ENCODE measurements at places on chromosomes 11 and 22.

DNA sequence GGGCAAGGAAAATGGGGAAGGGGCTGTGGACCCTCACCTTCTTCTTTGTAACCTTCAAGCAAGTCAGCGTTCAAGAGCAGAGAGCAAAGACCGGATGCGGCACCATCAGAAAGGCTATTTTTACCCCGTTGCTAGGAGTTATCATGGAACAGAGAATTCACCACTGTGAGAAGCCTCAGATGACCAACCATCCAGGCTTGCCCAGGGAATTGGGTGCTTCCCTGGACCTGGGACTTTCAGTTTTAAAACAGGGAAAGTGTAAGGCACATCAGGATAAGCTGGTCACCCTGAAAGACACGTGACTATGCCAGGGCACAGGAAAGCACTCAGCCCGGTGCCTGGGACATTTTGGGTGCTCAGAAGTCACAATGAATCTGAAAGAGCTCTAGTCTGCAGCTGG lies 10.4 kb downstream of the GALNT18 start:
- no peak for DNase-seq

DNA sequence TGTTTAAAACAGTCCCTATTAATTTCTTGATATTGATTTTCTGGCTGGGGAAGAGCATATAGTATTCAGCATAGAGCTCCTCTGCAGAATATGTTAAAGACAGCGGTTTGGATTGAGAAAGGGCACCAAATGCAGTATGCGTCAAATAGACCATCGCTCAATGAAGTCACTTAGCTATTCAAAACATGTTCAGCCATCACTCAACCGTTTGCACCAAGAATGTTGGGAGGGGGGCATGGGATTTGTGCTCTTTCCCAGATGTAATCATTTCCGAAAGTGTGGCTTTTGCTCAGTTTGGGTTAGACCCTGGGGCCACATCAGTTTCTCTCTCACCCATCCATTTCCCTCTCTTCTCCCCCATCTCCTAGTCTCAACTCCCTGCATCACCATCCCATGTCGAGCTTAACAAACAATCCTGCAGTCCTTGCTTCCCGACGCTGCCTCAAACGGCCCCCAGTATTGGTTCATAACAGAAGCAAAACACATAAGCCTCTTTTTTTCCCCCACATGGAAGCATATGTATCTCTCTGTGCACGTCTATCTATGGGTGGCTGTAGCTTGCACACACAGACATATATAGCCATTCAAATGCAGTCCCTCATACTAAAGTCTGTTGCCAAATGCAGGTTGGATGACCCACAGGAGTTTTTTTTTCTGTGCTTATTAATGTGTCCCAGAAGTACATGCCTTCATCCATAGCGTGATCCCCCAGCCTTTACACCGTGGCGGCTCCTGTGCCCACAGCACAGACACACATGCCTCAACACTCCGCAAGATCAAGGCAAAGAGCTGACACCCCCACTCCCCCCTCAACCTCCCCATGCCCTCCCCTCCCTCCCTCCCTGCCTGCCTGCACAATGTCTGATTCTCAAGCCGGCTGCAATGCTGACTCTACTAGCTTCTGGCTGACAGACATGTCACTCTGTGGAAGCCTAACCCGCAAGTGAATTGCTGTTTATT lies 2.6 kb downstream of the CACNG2 start:
- DNase-seq: no peak

DNA sequence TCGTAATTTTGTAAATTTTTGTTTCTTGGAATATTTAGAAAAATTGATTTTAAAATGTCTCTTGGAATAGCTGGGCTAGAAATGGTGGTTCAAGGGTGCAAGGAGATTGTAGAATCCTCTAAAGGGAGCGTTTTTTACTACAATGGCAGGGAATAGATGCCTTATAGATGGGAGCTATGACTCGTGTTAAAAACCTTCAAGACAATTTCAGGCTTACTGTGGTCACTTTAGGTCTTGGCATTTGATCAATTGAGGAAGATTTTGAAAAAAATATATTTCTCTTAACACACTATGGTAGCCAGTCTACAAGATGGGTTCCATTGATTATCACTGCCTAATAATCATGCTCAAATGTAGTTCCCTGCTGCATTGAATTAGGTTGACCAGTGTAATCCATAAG lies 25.0 kb downstream of the METTL15 start:
- DNase-seq: no peak

GRCh38 chr11:101661559-101661958 lies 77.8 kb upstream of the TRPC6 start:
- DNase-seq: no peak

GRCh38 chr11:59866836-59867235 lies 549 bp upstream of the TCN1 start:
- DNase-seq: no peak

GRCh38 chr11:133832991-133833897 lies 12.1 kb downstream of the SPATA19 start:
- no peak for DNase-seq

- DNase-seq: no peak
Measured at GRCh38 chr11:36326524-36327419, 30.7 kb downstream of the PRR5L start.

GRCh38 chr22:46471901-46472721 lies 65.3 kb downstream of the CELSR1 start:
- DNase-seq: no peak

DNA sequence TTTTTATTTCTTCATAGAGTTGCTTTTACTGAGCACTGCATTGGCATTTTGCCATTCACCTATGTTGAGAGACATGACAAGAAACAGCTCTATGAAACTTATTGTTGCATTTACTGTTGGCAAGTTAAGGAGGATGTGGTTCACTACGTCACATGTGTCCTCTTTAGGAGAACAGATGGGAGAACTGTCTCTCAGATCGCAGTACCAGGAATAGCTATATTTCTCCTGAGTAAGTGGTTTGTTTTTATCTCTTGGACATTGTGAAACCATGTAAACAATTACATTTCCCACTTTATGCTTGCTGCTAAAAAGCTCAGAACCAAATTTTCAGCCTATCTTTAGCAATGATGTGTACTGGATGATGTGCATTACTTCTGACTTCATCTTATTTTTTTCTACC lies 34.8 kb upstream of the PSMA1 start:
- no peak for DNase-seq

- DNase-seq: no peak
Measured at GRCh38 chr11:73114835-73115220, 27.3 kb downstream of the FCHSD2 start.

DNA sequence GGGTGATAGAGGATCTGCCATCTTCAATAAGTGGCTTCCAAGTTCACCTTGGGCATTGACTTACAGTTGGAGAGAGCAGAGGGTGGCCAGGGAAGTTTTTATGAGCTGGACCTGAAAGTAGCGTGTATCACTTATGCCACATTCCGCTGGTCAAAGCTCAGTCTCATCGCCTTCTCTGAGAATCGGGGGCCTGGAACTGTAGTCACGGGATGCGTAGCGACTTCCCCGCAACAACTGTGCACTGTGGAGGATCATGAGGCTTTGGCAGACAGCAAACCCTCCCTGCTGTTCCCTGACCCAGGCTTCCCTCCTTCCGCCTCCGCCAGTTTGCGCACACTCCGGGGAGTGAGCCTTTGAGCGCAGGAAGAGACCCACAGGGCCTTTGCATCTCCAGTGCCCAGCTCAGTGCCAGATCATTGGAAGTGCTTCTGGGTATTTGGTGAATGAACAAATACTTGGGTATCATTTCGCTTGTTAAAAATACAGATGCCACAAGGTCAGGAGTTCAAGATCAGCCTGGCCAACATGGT lies 95.5 kb downstream of the CEP164 start:
- no peak for DNase-seq

DNA sequence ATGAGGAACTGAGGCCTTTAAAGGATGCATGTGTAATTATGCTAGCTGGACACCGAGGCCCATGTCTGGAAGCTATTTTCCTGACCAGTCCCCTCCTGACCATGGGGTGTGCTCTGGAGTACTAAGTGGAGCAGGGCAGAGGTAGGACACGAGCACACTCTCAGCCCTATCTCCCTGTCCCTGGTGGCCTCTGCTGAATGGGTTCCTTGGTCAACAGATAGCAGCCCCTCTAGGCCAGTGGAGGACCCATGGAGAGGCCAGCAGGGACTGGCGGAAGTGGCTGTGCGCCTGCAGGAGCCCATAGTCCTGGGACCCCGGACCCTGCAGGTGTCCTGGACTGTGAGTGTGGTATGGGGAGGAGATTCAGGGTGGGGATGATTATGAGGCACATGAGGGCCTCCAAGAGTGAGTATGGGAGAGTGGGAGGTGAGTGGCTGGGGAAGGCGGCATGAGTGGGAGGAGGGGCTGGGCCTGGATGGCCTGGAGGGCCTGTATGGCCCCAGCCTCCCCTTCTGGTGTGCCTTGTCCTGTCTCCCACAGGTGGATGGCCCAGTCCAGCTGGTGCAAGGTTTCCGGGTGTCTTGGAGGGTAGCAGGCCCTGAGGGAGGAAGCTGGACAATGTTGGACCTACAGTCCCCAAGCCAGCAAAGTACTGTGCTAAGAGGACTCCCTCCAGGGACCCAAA lies 9.5 kb downstream of the ROBO3 start:
- DNase-seq: no peak

- no peak for DNase-seq
Measured at GRCh38 chr11:77059806-77060205, 7.0 kb upstream of the CAPN5 start.

- no peak for DNase-seq
Measured at GRCh38 chr11:86069408-86070101, 671 bp upstream of the PICALM start.

DNA sequence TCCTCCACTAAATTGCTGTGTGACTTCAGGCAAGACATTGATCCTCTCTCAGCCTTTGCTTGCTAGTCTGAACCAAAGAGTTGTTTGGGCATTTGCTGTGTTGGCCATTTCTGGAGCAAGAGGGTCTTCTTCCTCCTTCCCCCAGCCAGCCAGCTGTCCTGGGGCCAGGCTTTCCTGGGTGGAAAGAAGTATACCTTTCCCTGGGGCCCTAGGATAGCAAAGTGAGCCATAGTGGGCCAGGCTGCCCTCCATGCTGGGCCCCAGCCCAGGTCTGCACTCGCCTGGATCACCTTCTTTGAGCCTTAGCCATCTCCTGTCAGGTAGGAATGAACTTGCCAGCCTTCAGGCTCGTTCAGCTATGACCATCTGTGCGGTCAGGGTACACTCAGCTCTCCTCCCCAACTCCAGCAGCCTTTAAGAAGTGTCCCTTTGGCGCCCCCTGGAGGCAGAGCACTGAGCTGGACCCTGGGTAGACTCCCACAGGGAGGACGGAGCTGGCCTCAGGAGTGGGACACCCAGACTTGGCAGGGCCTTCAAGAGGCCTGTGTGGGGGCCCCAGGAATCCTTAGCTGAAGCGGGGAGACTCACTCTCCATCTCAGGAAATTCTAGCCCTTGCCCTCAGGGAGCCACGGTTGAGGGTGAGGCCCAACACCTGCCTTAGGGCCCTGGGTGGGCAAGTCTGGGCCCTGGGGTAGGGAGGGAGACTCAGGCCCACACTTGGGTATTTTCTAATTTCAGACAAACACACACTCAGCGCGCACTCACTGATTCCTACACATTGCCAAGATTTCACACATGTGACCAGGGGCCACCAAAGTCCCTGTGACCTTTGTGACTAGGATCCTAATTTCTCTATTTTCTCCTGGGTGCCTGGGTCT lies 35.6 kb upstream of the TPBGL start:
- DNase-seq: peak; percentile 85

- no peak for DNase-seq
Measured at GRCh38 chr11:73259406-73260126, 12.6 kb upstream of the P2RY6 start.

DNA sequence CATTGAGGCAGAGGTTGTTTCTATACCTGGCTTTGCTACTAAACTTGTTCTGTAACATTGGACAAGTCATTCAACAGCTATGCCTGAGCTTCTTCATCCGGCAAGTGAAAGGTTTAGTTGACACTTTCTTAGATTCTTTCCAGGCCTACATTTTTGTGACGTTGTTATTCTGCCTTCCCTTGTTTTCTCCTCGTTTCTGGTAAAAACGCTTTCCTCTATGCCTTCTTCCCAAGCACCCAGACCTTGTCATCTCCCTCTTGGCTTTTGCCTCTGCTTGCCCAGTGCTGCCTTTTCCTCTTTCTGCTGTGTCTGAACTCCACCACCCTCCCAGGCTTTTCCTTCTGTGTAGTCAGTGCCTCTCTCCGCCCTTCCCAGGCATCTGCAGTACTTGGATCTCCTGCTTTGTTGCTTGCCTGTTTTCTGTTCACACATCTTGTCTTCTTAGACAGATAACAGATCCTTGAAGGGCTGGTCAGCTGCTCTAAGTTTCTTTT lies 1.4 kb upstream of the AMOTL1 start:
- no peak for DNase-seq

- DNase-seq: no peak
Measured at GRCh38 chr22:39859903-39860588, 33.5 kb downstream of the ENTHD1 start.

- peak; percentile 0 for DNase-seq
Measured at GRCh38 chr11:2588809-2589537, 110.8 kb downstream of the KCNQ1OT1 start.

GRCh38 chr22:22714600-22715335 lies 70.4 kb downstream of the GGTLC2 start:
- DNase-seq: no peak

GRCh38 chr11:11843211-11843621 lies 1.4 kb downstream of the USP47 start:
- no peak for DNase-seq

- no peak for DNase-seq
Measured at GRCh38 chr11:84261707-84262106, 975.5 kb upstream of the CCDC90B start.

DNA sequence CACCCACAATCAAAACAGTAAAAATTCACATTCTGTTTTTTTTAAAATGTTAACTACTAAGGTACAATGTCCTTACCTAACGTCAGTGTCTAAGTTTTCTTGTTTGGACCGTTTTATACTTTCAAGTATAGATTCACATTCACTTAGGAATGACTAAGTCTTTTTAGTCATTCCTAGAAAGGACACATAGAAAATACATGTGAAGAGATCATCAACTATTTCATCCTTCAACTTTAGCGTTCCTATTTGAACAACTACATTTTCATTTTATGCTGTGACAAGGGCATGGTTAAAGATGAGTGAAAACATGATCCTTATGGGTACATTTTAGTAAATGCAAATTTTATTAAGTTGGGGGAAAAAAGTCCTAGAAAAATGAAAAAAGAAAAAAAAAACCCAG lies 62.8 kb downstream of the DDX10 start:
- no peak for DNase-seq

Measured in stimulated activated CD4-positive, alpha-beta T cell treated with anti-CD3 and anti-CD28 coated beads, Interleukin-4, amount 100 ng/mL, for 1 hour (primary cell).